Type B pancreatic cell (in vitro differentiated cells): ENCODE measurements at places on chromosomes 2 and 18. TPM values are rescaled to one million over a fixed set of nuclear protein-coding genes. Genes with fewer than 3 reads are reported as not detected.
A peak's percentile ranks its signal among the peaks of the same experiment; 100 is the strongest.

The FOXD4L1 gene
- 0.48 TPM in 1 of 2 replicates, not detected in the other for total RNA-seq

The DLX2 gene
- 4.3 and 6.9 TPM in 2 replicates for total RNA-seq

The GRHL1 gene
- total RNA-seq = 37.4 and 120 TPM in 2 replicates

DNA sequence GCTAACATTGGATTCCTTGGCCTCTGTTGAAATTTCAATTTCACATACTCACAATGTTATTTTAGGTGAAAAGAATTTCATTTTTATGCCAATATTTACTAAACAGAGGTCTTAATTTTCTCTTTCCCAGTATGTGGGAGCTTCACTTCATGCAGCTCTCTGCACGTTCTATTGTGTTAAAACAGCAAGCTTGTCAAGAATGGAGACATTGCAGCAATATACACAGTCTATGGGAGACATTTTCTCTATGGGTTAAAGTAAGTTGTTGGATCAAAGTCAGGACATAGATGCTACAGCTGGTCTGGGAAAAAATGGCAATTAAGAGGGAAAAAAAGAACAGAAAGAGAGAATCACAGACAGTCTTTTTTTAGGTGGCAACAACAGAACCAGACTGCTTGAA is 70.4 kb upstream of the ARHGAP15 start:
- H3K36me3 ChIP-seq = no peaks in the 10 kb centered on the region
- H3K27ac ChIP-seq = no peak overlapping the region
- H3K27me3 ChIP-seq = no peaks in the 10 kb centered on the region
- no peaks in the 10 kb centered on the region for H3K4me1 ChIP-seq

GRCh38 chr2:66034467-66034866 is 400.5 kb upstream of the MEIS1 start:
- peaks cover 33% of the 10 kb centered on the region for H3K4me1 ChIP-seq
- no peaks in the 10 kb centered on the region for H3K27me3 ChIP-seq
- H3K27ac ChIP-seq = no peak overlapping the region
- H3K36me3 ChIP-seq = no peaks in the 10 kb centered on the region
- H3K4me3 ChIP-seq = no peak overlapping the region
- DNase-seq = no peak

- H3K4me1 ChIP-seq = peaks cover 6% of the 10 kb centered on the region
- H3K27ac ChIP-seq = no peak overlapping the region
- DNase-seq = no peak
- H3K27me3 ChIP-seq = no peaks in the 10 kb centered on the region
- no peak overlapping the region for H3K4me3 ChIP-seq
- peaks cover 4% of the 10 kb centered on the region for H3K36me3 ChIP-seq
Observed at GRCh38 chr2:25528173-25528572, 145.2 kb downstream of the DTNB start.

GRCh38 chr2:71003396-71003795 is 8.7 kb upstream of the TEX261 start:
- H3K27ac ChIP-seq = no peak overlapping the region
- H3K4me1 ChIP-seq = peaks cover 4% of the 10 kb centered on the region
- no peaks in the 10 kb centered on the region for H3K36me3 ChIP-seq
- peaks cover 19% of the 10 kb centered on the region for H3K27me3 ChIP-seq
- no peak overlapping the region for H3K4me3 ChIP-seq
- peak; percentile 29 for DNase-seq

DNA sequence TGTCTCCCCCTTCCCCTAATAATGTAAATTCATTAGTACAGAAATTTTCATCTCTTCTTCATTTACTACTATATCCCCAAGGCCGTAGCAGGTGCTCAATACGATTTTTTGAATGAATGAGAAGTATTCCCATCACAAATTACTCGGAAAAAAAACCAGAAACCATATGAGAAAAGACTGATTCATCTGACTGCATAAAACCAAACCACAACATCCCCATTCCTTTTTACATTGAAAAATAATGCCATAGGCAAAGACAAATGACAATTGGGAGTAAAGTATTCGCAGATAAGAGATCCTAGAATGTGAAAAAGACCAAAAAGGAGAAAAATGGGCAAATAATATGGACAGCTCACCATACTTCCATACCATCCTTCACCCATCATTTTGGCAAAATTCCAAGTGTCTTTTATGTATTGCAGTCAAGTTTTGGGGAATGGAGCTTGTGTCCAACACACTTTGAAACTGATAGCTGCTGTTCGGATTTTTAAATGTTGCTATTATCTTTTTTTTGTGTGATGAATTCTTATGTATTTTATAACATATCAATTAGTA is 1.5 kb downstream of the ZC3H8 start:
- H3K36me3 ChIP-seq = no peaks in the 10 kb centered on the region
- H3K4me1 ChIP-seq = peaks cover 10% of the 10 kb centered on the region
- H3K4me3 ChIP-seq = peak overlapping the region; percentile 29
- H3K27me3 ChIP-seq = no peaks in the 10 kb centered on the region

- H3K4me1 ChIP-seq = peaks cover 6% of the 10 kb centered on the region
- no peak overlapping the region for H3K27ac ChIP-seq
- DNase-seq = no peak
Observed at GRCh38 chr2:38653380-38653714, 12.6 kb upstream of the GALM start.

- no peak overlapping the region for H3K4me3 ChIP-seq
- H3K27ac ChIP-seq = peak overlapping the region; percentile 84
- H3K36me3 ChIP-seq = no peaks in the 10 kb centered on the region
Observed at GRCh38 chr2:149832324-149832723, 244.7 kb upstream of the MMADHC start.

DNA sequence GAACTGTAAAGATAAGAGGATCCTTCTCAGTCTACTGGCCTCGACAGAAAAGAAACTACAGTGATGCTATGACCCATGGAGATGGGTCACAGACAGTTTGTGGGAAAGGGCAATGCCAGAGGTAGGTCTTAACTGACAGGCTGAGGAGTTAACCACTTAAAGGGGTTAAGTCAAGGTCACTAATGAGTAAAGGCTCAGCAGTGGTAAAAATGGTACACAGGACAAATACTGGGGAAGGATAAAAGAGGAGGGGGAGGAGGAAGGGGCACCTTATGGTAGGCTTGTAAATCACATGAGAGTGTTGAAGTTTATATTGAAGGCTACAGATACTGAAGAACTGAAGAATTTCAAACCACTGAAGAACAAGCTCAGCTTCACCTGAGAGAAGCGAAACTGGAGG is 9.9 kb downstream of the IER3IP1 start:
- H3K4me3 ChIP-seq = no peak overlapping the region
- H3K36me3 ChIP-seq = peaks cover 10% of the 10 kb centered on the region
- DNase-seq = no peak
- H3K27me3 ChIP-seq = no peaks in the 10 kb centered on the region
- peaks cover 17% of the 10 kb centered on the region for H3K4me1 ChIP-seq

GRCh38 chr2:37602702-37603101 is 68.7 kb downstream of the CDC42EP3 start:
- H3K4me3 ChIP-seq = no peak overlapping the region
- H3K27me3 ChIP-seq = no peaks in the 10 kb centered on the region
- DNase-seq = no peak

DNA sequence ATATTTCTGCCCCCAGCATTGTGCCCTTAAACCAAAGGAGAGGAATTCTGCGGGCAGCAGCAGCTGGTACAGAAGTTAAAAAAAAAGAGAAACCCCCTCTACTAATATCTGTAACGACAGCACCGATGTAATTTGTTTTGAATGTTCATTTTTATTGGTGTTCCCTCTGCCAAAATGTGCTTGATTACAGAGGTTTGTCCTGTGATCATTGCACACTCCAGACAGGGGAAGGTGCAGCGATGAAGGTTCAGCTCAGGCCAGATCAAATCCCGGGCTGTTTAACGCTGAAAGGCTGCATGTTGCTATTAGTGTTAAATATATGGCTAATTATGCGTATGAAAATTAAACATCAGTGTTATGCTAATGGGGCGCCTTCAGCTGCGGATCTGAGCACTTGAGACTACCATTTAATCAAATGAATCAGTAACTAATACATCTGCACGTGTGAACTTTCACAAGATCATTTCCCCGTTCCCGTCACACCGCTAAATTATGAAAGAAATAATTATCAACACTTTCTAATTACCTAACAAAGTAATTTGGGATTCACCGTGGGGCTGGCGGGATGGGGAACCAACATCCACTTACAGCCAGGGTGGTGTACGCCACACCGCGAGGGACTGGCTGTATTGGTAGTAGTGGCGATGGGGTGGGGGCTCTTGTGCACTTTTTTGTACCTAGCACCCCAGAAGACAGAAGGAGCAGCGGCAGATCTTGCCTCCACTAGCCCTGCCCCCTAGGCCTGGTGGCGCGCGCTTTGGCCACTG is 1.5 kb upstream of the DLX1 start:
- H3K27me3 ChIP-seq = peaks cover 100% of the 10 kb centered on the region
- DNase-seq = no peak
- peaks cover 10% of the 10 kb centered on the region for H3K36me3 ChIP-seq
- peaks cover 38% of the 10 kb centered on the region for H3K4me1 ChIP-seq
- peak overlapping the region; percentile 92 for H3K4me3 ChIP-seq

- H3K27me3 ChIP-seq = no peaks in the 10 kb centered on the region
- H3K36me3 ChIP-seq = no peaks in the 10 kb centered on the region
- peaks cover 6% of the 10 kb centered on the region for H3K4me1 ChIP-seq
- no peak for DNase-seq
Observed at GRCh38 chr2:144217853-144218633, 301.9 kb downstream of the ZEB2 start.

- H3K27me3 ChIP-seq = no peaks in the 10 kb centered on the region
- H3K27ac ChIP-seq = no peak overlapping the region
- peaks cover 14% of the 10 kb centered on the region for H3K36me3 ChIP-seq
- no peak for DNase-seq
Observed at GRCh38 chr2:33108483-33109443, 162.0 kb downstream of the LTBP1 start.
